ENCODE measurements at places on chromosomes 7 and 10. TPM values are rescaled to one million over a fixed set of nuclear protein-coding genes. Genes with fewer than 3 reads are reported as not detected.

The STOX1 gene
- 2.6 TPM for total RNA-seq

The ACHE gene
- total RNA-seq = 17.6 TPM

The PVRIG gene
- 0.37 TPM for total RNA-seq

The NKX1-2 gene
- total RNA-seq = not detected

The INHBA gene
- total RNA-seq = 8.9 TPM

The SFRP4 gene
- total RNA-seq = 0.28 TPM

The PTF1A gene
- total RNA-seq = not detected

The DCLRE1C gene
- total RNA-seq = 9.9 TPM

DNA sequence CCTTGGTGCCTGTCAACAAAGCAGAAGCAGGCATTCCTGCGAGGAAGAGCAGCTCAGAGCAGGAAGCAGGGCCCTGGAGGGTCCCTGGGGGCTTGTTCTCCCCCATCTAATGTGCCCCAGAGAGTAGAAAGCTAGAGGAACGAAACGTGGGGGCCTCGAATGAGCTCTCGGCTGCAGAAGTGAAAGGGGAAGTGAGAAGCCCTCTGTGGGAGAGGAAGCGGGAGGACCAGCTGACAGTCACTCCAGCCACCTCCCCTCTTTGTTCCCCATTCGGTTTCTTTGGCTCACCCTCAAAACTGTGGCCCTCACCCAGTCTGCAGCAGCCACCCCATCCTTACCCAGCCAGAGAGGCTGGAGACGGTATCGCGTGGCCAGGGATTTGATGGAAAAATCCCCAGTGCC is 25.0 kb downstream of the C10orf105 start:
- no peak for DNase-seq

DNA sequence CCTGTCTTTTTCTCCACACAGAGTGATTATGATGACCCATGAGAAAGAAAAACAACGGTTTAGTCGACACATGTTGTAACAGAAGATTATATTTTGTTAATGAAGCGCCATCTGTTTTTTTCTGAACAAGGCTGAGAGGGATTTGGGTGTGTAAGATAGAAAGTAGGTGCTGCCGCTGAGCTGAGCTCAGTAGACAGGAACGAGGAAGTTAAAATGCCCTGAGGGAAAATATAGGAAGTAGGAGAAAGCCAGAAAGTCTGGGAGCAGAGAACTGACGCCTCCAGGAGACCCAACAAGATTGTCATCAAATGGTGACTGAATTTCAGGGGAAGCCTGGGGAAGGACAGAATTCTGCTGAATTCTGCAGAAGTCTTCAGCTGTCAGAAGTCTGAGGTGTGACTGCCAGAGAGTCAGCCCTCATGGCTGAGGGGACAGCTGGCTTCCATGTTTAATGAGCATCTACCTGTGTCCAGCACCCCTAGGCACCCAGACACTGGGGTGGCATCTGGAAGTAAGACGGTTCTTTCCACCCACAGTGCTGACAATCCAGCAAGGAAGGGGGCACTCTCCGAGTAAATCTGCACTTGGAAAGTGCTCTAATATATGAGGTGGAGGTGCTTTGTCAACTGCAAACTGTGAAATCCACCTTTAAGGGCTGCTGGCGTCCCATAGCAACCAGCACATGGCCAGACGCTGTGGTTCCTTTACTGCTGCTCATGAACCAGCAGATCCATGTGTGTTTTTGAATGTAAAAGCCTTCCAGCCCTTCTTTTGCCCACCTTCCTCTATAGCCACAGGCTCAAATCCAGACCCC is 12.5 kb upstream of the TSPAN15 start:
- DNase-seq = no peak

- no peak for DNase-seq
Measured at GRCh38 chr10:32149252-32149955, 93.2 kb upstream of the KIF5B start.

- no peak for DNase-seq
Measured at GRCh38 chr7:116249969-116250553, 39.7 kb downstream of the TES start.

DNA sequence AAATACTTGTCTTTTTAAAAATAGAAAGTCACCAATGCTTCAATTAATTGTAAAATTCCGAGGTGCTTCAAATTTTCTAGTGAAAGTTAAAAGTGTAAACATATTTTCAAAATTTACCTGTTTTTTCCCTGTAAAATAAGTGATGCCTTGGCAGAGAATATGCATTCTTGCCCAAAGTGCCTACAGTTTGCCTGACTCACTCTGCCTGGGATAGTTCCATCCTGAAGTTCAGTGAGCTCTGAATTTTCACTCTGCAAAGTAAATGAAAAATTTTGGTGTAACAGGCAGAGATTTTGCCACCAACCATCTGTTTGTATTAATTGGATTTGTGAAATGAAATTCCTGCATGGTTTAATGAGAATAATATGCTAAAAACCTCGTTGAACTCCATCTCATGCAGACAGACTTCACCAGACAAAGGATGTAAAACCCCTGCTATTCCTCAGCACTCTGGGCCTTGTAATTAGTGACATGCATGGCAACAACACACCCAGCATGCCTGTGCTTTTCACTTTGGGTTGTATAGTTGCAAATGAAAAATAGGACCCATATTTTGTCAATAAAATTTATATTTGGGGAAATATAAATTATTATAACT is 117.4 kb upstream of the GNAI1 start:
- no peak for DNase-seq

- DNase-seq = no peak
Measured at GRCh38 chr7:19248681-19249080, 103.5 kb upstream of the FERD3L start.

DNA sequence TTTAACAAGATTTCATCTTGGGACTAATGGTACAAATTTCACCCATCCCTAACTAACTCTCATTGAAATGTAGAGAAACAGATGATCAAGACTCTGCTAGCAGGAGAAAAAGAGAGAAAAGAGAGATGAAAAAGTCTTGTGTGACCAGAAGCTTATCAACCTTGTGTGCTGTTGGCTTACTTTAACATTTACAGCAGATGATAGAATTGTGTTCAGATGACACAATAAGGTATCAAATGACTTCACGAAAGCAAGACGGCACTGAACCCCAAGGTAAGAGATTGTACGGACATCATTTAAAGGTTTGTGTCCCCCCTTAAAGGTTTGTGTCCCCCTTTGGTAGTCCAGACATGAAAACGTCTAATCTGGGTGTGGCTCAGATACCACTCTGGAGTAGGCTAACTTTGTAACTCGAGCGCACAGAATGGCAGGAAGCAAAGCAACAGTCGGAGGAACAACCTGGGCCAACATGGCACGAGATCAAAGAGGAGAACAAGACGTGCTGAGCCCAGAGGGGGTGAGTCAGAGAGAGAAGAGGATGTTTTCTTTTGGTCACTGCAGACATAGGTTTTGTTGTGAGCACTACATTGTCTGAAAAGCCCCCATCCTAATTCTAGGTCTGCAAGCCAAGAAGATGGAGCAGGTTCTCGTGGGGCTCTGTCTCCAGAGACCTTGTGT is 10.4 kb upstream of the LMBR1 start:
- no peak for DNase-seq

- DNase-seq = no peak
Measured at GRCh38 chr7:51121036-51121790, 195.4 kb downstream of the COBL start.

GRCh38 chr10:70605161-70605560 is 2.6 kb upstream of the PRF1 start:
- DNase-seq = no peak

- peak; percentile 49 for DNase-seq
Measured at GRCh38 chr10:69801094-69801433, 642 bp upstream of the COL13A1 start.

- DNase-seq = no peak
Measured at GRCh38 chr10:123741146-123741545, 75.0 kb downstream of the GPR26 start.

DNA sequence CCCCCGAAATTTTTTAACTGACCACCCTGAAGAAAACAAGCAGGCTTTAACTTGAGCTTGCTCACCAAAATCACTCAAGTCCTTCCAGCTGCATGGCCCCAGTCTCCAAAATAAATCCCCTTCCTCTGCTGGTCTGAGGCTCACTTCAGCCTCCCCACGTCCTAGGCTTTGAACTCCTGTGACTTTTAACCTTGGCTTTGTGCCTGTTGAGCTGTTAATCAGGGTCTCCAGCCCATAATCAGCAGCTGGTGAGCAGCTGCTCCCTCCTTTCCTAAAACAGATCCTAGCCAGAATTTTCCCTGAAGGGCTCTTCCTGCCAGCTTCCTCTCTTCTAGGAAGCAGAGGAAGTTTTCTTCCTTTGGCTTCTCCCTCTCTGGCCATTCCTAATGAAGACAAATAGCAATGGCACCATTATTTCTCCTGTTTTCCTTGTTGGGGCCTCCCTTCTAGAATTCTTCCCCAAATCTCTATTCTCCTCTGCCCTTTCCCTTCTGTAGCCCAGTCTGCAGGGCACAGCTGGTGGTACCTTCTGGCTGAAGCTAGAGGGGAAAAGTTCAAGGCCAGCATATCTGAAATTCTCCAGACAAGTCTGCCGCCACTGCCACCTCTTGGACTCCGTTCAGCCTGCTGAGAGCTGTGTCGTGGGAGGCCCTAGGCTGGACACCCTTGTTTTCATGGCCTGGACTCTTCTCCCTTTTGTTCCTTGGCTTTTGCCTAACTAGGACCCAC is 152.1 kb downstream of the NOC3L start:
- no peak for DNase-seq

DNA sequence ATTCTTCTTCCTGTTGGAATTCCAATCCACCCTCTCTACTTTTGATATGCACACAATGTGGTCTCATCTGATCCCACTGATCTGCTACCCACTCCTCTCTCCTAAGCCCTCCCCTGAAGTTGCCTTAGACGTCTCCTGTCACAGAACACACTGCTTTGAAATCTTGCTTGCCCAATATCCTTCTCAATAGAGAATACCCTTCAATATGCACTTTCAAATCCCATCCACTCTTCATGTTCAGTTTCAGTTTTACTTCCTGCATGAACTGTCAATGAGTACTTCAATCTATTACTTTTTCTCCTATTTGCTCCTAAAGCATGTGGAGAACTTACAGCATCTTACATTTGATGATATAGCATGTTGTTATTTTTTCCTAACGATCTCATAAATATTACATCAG is 93.5 kb downstream of the UPF2 start:
- DNase-seq = no peak

- DNase-seq = no peak
Measured at GRCh38 chr10:132155723-132156381, 30.9 kb upstream of the DPYSL4 start.

DNA sequence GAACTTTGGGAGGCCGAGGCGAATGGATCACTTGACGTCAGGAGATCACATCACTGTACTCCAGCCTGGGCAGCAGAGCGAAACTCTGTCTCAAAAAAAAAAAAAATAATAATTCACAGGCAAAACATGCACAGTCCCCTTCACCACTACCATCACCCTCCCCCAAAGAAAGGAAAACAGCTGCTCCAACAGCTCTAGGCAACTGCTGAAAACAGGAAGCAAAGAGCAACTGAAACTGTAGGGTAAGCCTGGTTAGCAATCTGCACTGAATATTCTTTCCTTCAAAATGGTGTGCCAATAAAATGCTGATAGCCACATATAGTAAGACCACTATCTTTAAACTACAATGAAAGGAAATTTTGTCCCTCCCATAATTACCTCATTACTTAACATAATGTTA is 11.8 kb downstream of the NT5C2 start:
- DNase-seq = no peak

- DNase-seq = no peak
Measured at GRCh38 chr10:96176985-96177384, 46.9 kb downstream of the ZNF518A start.

DNA sequence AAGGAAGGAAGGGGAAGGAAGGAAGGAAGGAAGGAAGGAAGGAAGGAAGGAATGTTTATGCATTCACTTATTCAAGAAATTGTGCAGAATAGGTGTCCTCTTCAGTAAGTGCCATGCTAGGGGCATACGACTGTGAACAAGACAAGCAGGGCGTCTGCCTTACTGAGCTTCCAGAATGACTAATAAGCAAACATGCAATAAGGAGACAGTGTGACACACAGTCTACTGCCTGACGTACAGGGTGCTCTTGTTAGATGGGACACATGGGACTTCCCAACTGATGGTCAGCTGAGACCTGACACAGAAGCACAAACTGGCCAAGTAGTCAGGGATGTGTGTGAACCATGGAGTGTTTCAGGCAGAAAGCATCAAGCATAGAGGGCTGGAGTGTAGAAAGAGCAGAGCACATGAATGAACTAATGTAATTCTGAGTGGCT is 18.2 kb downstream of the DNAJC12 start:
- DNase-seq = no peak

- no peak for DNase-seq
Measured at GRCh38 chr10:76657337-76658012, 980.1 kb downstream of the KCNMA1 start.

DNA sequence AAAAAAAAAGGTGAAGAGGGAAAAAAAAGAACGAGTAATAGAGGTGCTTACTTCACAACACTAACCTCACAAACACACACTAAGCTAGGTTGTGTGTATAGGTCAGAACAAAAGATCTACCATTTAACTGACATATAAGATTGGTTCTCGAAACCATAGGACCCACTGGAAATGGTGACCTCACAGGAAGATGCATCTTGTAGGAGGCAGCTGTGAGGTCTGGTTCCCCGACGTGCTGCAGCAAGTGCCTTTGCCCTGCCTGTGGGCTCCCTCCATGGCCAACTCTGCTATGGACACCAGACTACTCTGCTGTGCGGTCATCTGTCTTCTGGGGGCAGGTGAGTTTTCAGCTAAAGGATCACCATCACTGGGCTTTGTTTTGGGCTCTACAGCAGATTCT is 133.8 kb upstream of the PRSS1 start:
- DNase-seq = no peak

DNA sequence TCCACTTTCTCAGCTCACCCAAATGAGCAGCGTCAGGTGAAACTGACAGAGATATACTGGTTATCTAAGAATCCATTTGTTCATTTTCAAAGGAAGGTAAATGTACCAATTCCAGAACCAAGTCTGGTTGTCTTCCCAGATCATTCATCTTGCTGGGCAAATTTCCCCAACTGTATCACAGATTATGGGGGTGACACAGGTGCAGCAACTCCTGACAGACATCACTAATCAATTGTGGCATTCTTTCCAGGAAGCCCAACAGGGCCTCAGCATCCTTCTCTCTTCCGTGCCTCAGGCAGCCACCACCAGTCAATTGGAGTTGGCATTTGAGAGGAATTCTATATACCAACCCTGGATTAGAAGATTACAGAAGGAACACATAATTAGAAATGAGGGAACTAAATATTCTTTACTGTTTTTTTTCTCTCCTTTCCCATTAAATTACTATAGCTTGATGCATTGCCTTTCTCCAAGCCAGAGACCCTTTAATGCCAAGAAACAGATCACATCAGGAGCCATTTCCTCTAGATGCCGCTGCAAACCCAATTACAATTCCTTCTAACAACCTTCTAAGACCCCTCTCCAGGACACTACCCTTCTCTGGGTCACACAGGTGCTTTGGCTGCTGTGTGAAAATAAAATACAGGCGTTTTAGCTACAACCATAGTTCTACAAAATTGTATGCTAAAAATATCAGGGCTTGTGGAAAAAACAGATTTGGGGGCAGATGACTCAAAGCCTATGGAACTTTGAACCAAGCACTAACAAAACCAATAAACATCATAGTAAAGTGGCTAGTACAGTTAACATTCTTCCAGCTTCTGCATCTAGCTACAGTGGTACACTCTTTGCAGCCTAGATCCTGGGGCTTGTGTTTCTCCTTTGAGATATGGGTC is 291.6 kb downstream of the RNLS start:
- DNase-seq = no peak

GRCh38 chr7:121936951-121937623 is 64.1 kb downstream of the PTPRZ1 start:
- DNase-seq = no peak

- DNase-seq = no peak
Measured at GRCh38 chr7:77702513-77702912, 6.3 kb downstream of the RSBN1L start.

Measured in liver (tissue), 10 donors.